ENCODE measurements at places on chromosomes 5 and 9.

- DNase-seq = no peak
Observed at GRCh38 chr9:127825319-127826051, 22.8 kb downstream of the FPGS start.

DNA sequence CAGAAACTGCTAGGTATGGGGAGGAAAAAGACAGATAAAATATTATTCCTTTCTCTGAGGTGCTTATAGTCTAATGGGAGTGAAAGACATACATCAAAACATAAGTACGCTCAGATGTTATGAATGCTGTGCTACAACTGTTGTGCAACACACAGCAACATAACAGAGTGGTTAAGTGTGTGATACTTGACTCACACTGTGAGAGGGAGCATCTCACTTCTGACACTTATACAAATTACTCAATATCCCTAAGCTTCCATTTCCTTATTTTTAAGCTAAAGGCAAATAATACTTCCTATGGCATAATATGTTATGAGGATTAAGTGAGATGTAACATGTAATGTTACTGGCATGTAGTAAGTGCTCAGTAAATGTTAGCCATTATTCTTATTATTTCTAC lies 110.6 kb upstream of the FER start:
- no peak for DNase-seq

- DNase-seq = no peak
Observed at GRCh38 chr9:129250786-129251185, 72.7 kb upstream of the IER5L start.

GRCh38 chr5:93654676-93655075 lies 71.7 kb downstream of the NR2F1 start:
- no peak for DNase-seq

DNA sequence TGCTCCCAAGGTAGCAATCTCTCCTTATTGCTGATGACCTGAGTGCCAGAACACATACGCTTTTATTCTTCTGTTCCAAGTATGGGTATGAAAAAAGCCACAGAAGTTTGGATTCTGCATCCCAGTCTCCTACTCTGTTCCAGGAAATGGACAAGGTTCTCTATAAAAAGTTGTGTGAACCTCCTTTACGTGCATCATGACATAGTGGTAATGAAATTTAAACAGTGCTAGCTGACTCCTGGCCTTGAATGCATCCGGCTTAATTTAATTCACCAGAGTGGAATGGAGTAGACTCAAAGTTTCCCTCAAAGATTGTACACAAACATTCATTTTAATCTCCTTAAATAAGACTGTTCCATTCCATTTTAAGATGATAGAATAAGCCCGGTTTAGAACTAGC lies 68.9 kb downstream of the LURAP1L start:
- DNase-seq = no peak

- DNase-seq = no peak
Observed at GRCh38 chr9:115088860-115089259, 29.1 kb downstream of the TNC start.

DNA sequence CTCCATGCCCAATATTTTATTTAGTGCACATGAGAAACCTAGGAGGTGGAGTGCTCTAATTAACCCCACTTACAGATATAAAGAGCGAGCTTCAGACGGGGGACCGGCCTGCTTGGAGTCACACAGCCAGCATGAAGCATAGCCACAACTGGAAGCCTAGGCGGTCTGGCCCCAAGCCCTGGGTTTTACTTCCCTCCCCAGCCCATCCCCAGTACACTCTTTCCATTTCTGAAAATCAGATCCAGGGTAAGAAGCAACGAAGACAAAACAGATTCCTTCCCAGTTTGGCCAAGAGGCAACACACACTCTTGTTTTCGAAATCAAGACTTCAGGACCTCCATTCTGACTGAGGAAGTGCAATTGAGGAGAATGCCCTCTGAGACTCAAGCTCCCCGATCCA lies 27.1 kb downstream of the KCNMB1 start:
- no peak for DNase-seq

All from stimulated activated CD8-positive, alpha-beta memory T cell treated with anti-CD3 and anti-CD28 coated beads, Interleukin-4, amount 100 ng/mL, for 1 hour (primary cell).